Liver (tissue), 10 donors: ENCODE measurements at places on chromosomes 11 and 22.

- DNase-seq = no peak
These were observed 7.2 kb upstream of the TMEM135 start for GRCh38 chr11:87030458-87031054.

GRCh38 chr22:32650553-32651345 lies 150.8 kb upstream of the TIMP3 start:
- no peak for DNase-seq

GRCh38 chr11:31699066-31699465 lies 112.1 kb downstream of the PAX6 start:
- DNase-seq = no peak

- DNase-seq = no peak
These were observed 278.4 kb upstream of the PDGFD start for GRCh38 chr11:104442321-104442720.

- DNase-seq = no peak
These were observed 55.3 kb downstream of the NFAM1 start for GRCh38 chr22:42376711-42377554.

GRCh38 chr11:35424157-35424940 lies 5.0 kb upstream of the SLC1A2 start:
- no peak for DNase-seq

DNA sequence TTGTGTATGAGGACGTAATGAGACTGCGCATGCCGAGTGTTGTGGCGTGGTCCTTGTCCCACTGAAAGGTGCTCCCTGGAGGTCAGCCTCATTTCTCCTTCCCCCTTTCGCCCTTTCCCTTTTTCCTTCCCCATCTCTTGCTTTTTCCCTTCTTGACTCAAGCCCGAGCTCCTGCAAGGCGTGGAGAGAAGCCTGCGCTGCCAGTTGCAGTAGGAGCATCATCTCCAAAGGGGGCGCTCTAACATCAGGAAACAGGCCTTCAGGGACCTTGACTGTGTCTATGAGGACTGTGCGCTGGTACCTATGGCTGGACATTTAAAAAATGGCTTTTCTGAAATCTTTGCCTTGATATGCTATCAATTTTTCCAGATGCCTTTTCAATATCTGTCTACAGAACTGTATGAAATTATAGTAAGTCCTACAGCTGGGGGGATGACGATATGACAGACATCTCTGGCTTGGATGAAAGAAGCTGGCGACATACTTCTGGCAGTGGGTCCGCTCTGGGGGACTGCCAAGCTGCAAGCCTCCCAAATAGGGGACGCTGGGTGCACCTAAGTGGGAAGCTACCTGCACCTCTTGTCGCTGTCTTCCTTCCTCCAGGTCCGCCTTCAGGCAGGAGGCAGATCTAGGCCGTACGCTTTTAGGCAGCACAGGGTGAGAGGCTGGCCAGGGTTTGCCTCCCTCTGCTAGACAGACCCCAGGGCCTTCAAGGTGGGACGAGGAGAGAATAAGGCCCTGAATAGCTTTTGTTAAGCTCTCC lies 96.5 kb downstream of the NXPE2 start:
- DNase-seq = no peak

DNA sequence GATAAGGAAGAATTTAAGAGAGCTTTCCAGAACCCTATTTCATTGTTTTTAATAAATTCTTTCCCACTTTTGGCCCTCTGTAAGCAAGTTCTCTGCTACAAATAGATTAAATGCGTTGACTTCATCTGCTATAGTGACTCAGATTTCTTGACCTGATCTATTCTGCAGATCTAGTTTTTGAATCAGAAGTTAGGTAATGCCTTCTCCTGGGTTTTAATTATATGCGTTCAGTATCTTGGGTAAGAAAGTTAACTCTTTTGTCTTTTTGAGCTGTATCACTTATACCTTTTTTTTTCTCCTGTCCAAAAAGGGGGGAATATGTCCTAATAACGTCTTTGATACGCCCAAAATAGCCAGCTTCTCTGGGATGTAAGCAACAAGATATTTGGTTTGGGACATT lies 2.4 kb upstream of the HEPHL1 start:
- DNase-seq = no peak

GRCh38 chr11:95711945-95712221 lies 77.7 kb downstream of the FAM76B start:
- no peak for DNase-seq
